NCI-H1417 treated with DMSO at 0.1 percent for 48 hours (cell line): ENCODE measurements at places on chromosomes 1 and 21.

- DNase-seq = no peak
Observed at GRCh38 chr1:168467452-168467851, 76.3 kb downstream of the XCL2 start.

GRCh38 chr1:107546576-107546975 lies 405.7 kb downstream of the NTNG1 start:
- DNase-seq = no peak

GRCh38 chr1:216905137-216905536 lies 181.9 kb upstream of the ESRRG start:
- no peak for DNase-seq

DNA sequence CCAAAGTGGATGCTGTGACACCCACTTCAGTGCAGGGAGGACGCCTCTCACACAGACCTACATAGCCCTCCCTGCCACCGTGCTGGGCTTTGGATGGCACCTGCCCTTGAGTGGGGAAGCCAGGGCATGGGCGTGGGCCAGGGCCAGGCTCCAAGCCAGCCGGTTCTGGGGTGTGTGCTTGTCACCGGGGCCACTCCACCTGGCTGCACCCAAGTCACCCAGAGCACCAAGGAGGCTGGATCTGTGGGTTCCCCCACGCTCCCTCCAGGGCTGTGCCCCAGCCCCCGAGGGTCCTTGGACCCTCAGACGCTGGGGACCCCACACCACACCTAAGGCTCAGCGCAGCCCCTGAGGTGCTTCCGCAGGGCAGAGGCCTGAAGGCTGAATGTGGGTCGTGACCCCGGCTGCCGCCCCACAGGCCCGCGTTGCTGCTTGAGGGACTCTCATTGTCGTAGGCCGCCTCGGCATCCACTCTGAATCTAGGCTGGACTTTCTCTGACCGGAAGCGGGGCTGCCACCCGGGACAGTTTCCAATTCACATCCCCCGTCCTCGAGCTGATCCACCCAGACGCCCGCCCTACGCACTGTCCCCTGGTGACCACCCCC lies 1.5 kb downstream of the MXRA8 start:
- no peak for DNase-seq
